ENCODE measurements at places on chromosomes 3 and 15. TPM values are rescaled to one million over a fixed set of nuclear protein-coding genes. Genes with fewer than 3 reads are reported as not detected.

EPHB1 gene
- total RNA-seq, result 20.1 TPM

XYLB gene
- total RNA-seq, result 7.3 TPM

DPPA2 gene
- total RNA-seq, result not detected

CAPN3 gene
- total RNA-seq, result 1.1 TPM

PAQR5 gene
- total RNA-seq, result 1.1 TPM

P2RY1 gene
- total RNA-seq, result 9.5 TPM

TGM4 gene
- total RNA-seq, result not detected

SLC24A5 gene
- total RNA-seq, result not detected

EPHA3 gene
- 349 TPM for total RNA-seq

CD200R1 gene
- total RNA-seq, result 0.62 TPM

SGO1 gene
- total RNA-seq, result 1.7 TPM

PPARG gene
- 0.94 TPM for total RNA-seq

ARPP21 gene
- total RNA-seq, result 656 TPM

GPR62 gene
- total RNA-seq, result 0.62 TPM

CAMKV gene
- total RNA-seq, result 188 TPM

FMN1 gene
- 3.9 TPM for total RNA-seq

CCR8 gene
- not detected for total RNA-seq

TM4SF4 gene
- not detected for total RNA-seq

ARHGEF26 gene
- total RNA-seq, result 9.0 TPM

COL6A6 gene
- 0.31 TPM for total RNA-seq

AADACL2 gene
- total RNA-seq, result not detected

TGM5 gene
- total RNA-seq, result not detected

IQCF5 gene
- not detected for total RNA-seq

DNA sequence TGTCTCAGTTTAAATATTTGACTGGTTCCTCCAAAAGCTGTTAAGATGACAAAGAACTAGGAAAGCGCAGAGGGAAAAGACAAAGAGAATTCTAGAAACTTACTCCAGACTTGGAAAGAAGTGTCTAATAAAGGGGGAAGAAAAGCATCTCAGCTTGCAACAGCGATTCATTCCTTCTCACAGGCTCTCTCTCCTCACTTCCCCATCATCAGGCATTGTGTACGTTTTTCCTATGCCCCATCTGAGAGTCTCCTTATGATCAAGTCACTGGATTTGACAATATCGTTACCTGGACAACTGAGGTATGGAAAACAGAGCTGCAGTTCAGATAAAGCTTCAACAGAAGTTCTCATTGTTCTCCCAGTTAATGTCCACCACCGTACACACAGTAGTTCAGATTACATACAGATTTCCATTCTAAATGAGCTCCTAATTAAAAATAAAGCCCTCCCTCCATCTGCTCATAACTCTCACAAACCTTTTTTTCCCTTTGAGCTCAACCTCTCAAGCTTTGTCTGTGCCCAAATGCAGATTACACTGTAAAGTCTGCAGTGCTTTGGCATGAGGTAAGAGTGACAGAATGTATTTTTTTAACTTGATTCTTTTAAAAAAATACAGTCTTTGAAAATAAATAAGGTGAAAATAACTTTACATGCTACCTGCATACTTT lies 254.4 kb upstream of the THBS1 start:
- no peak for DNase-seq

DNA sequence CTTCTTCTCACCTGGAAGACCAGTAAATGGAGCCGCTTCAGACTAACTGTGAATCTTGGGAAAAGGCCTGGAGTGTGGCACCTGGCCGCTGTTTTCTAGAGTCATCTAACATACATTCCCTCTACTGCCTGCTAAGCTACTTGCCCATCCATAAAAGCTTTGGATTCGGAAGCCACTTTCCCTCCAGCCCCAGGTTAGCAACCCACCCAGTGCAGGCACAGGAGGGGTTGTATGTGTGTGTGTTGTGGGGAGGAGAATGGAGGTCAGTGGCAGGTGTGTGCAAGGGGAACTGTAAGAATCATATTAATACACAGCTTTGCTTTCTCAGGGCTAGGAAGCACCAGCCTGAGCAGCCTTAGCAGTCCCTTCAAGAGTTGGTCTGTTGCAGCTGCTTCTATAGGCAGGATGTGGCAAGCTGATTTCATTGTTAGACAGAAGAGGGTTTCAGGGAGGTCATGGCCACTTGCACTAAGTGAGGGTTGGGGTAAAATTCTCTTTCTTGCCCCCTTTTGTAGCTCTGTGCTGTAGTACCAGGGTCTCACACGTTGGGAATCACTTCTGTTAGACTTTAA lies 8.9 kb downstream of the NSUN3 start:
- DNase-seq, result no peak

DNA sequence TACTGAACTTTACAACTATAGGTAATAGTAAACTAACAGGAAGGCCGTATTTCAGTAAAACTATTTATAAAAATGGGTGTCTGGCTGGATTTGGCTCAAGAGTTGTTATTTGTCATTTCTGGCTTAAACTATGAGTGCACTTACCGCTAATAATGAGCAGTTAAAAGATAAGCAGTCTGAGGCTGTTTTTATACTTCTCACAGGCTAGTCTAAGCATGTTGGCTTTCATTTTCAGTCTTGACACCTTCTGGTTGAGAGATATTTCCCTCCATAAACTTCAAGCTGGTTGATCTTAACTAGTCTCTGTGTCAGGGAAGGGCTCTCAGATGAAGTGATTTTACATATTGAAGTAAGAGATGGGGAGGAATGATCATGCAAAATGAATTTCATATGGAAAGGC lies 96.1 kb downstream of the RSRC1 start:
- DNase-seq, result no peak

DNA sequence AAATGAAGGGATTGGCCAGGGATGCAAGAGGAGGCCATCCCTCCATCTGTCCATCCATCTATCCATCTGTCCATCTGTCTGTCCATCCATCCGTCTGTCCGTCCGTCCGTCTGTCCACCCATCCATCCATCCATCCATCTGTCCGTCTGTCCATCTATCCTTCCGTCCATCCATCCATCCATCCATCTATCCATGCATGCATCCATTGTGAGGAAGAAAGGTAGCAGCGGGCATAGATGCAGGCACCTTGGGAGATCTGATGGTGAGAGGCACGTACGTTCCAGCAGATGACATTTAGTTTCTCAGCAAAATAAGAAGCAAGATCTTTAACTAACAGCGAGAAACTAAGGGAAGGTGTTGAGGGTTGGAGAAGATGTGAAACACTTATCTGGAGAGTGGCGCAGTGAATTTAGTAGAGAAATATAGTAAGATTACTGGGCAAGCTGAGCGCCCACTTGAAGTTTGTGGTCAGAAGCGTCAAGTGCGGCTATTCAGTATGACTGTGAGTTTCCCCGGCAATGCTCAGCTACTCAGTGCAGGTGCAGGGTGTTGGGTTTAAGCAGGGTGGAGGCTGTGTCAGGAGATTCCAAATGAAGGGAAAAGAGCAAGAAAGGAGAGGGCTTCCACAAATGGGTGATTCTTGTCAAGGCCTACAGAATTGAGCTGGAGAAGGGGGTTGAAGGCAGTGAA lies 22.4 kb upstream of the SRP14 start:
- DNase-seq, result no peak

GRCh38 chr3:8503871-8504610 lies 2.4 kb downstream of the LMCD1 start:
- DNase-seq, result no peak

DNA sequence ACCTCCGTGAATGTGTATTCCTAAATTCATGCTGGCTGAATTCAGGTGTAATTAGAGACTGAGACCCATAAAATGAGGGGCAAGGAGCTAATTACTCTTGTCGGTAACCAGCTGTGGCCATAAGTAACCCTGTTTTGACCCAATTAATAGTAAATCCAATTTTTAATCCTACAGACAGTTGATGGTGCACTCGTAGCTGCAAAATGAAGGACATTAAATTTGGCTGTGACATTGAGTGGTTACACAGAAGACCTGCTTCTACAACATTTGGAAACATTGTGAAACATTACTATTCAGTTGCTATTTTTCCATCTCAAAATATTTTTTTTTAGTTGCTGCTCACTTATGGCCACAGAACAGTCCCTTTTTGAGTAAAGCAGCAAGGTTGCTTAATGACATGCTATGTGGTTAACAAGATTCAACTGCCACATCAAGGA lies 33.0 kb downstream of the MBNL1 start:
- DNase-seq, result no peak

GRCh38 chr3:32685543-32686185 lies 676 bp downstream of the CNOT10 start:
- no peak for DNase-seq

GRCh38 chr3:24191801-24192403 lies 246.8 kb downstream of the NR1D2 start:
- no peak for DNase-seq

GRCh38 chr3:147412261-147412916 lies 3.2 kb downstream of the ZIC1 start:
- DNase-seq, result no peak

- no peak for DNase-seq
Observed at GRCh38 chr15:25094066-25094465, 139.3 kb downstream of the SNRPN start.

DNA sequence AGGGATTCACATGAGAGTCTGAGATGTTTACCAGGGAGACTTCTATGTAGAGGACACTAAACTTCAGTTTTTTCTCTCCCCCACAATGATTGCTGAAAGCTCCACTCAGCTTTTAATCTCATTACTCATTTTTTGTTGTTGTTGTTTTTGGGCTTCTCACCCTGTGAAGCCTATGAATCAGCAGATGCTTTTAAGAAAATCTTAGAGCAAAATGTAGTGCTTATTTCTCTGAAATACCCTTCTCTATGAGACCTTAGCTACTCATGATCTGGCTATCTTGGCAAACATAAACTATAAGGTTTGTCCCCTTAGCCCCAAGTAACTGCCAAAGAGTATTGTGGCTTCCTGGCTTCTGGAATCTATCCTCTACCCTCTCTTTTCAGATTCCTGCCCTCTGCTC lies 537.3 kb downstream of the OCA2 start:
- no peak for DNase-seq

GRCh38 chr3:146777941-146778340 lies 172.8 kb upstream of the PLSCR5 start:
- no peak for DNase-seq

DNA sequence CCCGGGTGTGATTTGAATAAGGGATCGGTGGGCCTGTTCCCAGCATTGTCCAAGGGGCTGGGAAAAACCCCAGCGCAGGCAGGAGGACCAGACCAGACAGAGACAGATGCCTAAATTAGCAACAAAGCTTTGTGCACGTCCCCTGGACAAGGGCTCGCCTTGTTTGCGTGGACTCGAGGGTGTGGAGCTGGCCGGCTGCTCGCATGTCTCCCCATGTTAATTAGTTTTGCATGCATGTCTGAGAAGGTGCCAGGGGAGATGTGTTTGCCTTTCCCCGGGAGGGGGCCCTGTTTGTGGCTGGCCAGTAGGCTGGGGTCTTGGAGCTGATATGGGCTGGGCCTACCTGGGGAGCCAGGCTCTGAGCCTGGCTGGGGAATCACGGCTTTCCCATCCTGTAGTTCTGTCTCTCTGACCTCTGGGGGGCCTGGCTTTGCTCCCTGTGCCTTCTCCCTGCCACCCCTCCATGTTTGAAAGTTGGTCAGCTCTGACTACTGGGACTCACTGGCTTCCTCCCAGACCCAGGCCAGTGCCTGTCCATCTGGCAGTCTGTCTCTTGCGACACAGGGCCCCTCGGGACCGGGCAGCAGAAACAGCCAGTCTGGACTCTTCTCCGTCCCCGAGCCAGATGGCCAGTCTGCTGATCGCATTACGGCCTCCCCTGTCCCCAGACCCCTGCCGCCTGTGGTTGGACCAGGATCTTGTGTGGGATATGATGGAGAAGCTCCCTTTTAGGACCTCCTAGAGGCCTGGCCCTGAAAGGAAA lies 55.4 kb upstream of the POLG start:
- no peak for DNase-seq

GRCh38 chr3:111956995-111957734 lies 21.7 kb upstream of the ABHD10 start:
- no peak for DNase-seq

DNA sequence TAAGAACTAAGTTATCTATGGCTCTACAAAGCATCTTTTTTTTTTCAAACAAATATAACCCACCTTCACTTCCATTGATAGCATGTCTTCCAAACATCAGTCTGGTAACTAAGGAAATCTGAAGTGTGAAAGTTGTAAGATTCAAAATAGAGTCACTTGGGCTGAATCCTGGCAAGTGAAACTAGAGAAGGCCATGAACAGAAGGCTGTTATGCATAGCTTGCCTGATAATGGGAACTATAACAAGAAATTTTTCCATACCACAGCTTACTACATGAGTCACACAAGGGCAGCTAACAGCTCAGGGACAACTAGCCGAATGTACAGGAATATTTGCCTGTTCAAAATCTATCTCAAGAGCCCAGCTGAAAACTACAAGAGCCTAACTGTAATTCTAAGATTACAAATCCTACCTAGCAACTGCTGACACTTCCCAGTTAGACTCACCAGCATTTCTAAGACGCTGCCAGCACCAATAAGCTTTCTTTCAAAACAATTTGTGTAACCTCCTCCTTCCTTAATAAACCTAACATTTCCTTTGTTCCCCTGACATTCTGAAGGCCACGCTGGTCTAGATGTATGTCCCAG lies 1066.5 kb downstream of the PLOD2 start:
- peak; percentile 3 for DNase-seq

- DNase-seq, result no peak
Observed at GRCh38 chr3:4520033-4520816, 27.1 kb downstream of the ITPR1 start.

DNA sequence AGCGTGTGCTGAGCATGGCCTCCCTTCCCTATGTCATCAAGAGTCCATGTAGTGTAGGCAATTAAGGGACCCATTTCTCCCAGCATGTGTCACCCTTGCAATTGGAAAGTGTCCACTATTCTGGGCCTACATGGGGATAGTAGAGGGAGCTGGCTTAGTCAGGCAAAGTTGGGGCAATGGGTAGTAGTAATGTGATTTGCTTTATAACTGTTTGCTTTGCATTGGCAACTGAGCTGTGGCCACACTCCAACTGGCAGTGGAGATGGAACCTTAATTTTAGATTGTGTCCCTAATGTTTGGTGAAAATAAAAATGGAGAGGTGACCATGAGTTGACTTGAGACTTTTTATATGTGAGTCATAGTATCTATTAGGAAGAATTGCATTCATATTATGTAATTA lies 97.7 kb upstream of the SAMMSON start:
- DNase-seq, result no peak

GRCh38 chr3:113910966-113911365 lies 36.8 kb upstream of the ZDHHC23 start:
- DNase-seq, result no peak

GRCh38 chr15:28933710-28934445 lies 48.1 kb downstream of the APBA2 start:
- DNase-seq, result no peak

- DNase-seq, result no peak
Observed at GRCh38 chr15:67383899-67384298, 129.3 kb downstream of the IQCH start.

- DNase-seq, result no peak
Observed at GRCh38 chr3:146519810-146520209, 24.6 kb downstream of the PLSCR1 start.

DNA sequence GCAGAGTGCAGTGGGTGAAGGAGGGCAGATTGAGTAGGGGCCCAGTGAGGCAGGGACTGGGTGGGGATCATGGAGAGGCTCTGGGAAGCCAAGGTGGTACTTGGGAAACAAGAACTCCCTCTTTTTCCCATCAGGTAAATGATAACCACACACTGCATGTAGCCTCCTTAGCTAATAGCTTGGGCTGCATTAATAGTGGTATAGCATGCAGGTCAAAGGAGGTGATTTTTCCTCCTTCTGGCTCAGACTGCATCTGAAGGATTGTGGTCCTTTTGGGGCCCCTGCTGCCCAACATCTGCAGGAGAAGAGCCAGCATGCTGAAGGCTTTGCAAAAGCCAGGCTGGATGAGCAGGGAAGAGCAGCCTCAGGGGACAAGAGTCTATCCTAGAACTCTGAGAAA lies 45.4 kb downstream of the PPCDC start:
- no peak for DNase-seq
